ENCODE measurements at places on chromosomes 16 and 17.

DNA sequence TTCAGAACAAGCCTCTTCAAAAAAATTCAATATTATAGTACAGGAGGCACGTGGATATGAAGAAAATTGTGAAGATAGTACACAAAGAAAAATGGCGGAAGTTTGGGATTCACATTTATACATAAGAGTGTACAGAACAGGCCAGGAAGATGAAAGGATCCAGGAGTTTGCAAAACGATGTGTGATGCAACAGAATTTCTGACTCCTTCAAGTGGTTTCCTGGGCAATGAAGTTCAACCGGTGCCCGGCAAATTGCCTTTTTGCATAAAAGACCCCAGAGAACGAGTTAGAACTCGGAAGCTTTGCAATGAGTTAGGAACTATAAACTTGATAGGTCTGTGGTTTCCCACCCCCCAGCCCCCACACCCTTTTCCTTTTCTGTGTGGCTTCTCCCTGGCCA lies 189.1 kb downstream of the SALL1 start:
- DNase-seq = no peak

- DNase-seq = peak; percentile 54
Observed at GRCh38 chr16:72967941-72968340, 80.0 kb downstream of the ZFHX3 start.

DNA sequence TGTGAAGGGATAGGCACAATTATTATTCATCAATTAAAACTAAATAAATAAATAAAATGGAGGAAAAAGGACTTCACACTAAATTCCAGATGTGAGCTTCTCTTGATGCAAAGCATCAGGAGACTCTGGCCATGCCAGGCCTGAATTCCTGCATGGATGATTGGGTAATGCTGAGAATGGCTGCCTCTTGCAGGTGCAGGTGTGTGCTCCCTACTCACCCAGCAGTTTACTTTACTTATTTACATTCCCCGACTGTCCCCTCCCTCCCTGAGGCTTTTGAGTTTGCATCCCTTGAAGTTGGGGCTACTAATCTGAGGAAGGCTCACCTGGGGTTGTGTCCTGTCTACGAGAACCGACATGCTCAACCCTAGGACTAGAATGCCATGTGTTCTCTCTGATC lies 200.4 kb downstream of the SHISA9 start:
- no peak for DNase-seq

GRCh38 chr17:50148226-50149090 lies 2.0 kb downstream of the PPP1R9B start:
- peak; percentile 83 for DNase-seq

DNA sequence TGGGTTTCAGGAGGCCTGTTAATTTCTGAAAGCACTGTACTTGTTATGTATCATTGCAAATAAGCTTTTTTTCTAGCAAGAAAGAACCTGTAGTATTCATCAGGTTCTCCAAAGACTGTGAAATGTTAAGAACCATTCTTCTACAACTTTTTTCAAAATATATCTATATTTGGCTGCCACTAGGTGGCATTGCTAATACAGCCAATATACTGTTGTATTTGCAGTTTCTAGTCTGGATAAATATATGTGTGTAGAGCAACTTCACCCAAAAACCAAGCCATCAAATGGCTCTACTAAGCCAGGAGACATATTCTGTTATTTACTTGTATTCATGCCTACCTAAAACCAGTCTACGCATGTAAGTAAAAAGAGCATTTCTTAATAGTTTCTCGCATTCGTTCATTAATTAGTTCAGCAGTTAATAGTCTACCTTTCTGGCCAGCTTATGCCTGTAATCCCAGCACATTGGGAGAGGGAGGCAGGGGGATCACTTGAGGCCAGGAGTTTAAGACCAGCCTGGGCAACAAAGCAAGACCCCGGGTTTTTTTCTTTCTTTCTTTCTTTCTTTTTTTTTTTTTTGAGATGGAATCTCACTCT lies 39.5 kb downstream of the VMP1 start:
- no peak for DNase-seq

DNA sequence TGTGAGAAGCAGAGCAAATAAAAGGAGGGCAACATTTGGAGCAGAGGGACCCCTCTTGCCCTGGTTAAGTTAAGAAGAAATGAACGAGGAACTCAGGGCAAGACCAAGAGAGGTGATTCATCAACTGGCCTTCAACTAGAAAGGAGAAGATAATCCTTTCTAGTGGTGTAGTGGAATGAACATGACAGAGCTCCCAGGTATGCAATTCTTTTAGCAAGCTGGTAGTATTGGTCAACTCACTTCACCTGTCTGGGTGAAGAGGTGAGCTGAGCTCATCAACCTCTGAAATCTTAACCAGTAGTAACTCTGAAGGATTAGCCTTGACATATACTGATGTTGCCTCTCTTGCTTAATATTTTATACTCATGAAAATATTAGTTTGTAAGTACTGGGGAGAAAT lies 1024.7 kb upstream of the GOT2 start:
- no peak for DNase-seq

GRCh38 chr16:25493136-25493811 lies 198.5 kb upstream of the HS3ST4 start:
- DNase-seq = no peak

DNA sequence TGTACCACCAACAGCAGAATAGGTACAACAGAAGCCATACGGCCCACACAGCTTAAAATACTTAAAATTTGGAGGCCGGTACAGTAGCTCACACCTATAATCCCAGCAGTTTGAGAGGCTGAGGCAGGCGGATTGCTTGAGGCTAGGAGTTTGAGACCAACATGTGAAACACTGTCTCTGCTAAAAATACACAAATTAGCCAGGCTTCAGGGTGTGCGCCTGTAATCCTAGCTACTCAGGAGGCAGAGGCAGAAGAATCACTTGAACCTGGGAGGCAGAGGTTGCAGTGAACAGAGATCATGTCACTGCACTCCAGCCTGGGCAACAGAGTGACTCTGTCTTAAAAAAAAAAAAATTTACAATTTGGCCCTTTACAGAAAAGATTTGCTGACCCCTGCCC lies 17.0 kb downstream of the GFOD2 start:
- no peak for DNase-seq

- peak; percentile 42 for DNase-seq
Observed at GRCh38 chr17:7184091-7184488, 4.9 kb upstream of the ASGR1 start.

- no peak for DNase-seq
Observed at GRCh38 chr16:58034774-58035173, 9.2 kb downstream of the MMP15 start.

GRCh38 chr17:17579691-17580090 lies 11.8 kb downstream of the PEMT start:
- DNase-seq = no peak

- DNase-seq = peak; percentile 64
Observed at GRCh38 chr17:66730461-66730923, 104.4 kb upstream of the CACNG5 start.

DNA sequence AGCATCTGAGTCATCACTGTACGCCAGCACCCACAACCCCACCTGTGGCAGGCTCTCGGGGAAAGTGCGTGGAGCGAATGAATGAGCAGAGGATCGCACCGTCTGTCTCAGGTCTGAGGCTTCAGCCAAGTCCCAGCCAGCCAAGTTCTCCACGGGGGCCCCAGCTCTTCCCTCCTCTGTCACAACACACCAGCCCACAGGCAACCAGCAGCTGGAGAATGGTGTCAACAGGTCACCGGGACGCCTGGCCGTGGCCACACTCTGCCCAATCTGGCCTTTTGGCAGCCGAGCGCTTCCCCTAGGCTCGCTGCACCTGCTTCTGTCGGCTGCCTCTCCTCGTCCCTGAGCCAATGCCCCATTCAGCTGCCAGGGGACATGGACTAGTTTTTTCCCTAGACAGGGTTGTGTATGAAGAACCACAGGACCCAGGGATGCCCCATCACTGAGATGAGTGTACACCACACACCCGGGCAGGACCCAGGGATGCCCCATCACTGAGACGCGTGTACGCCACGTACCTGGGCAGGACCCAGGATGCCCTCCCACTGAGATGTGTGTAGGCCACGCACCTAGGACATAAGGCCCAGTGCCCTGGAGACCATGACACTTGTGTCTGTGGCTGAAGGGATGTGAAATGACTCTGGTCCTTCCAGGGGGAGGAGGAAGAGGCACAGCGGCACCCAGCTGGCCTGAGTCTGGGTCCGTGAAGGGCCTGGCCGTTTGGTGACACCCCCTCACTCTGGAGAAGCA lies 52.8 kb downstream of the ABR start:
- DNase-seq = no peak

DNA sequence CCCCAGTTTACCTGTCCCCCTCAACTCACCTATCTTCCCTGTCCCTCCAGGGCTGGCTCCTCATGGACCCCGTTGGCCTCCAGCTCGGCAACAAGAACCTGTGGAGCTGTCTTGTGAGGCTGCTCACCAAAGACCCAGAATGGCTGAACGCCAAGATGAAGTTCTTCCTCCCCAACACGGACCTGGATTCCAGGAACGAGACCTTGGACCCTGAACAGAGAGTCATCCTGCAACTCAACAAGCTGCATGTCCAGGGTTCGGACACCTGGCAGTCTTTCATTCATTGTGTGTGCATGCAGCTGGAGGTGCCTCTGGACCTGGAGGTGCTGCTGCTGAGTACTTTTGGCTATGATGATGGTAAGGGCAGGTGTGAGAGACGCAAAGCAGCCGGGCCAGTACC lies 31.3 kb downstream of the NLRC5 start:
- DNase-seq = no peak

DNA sequence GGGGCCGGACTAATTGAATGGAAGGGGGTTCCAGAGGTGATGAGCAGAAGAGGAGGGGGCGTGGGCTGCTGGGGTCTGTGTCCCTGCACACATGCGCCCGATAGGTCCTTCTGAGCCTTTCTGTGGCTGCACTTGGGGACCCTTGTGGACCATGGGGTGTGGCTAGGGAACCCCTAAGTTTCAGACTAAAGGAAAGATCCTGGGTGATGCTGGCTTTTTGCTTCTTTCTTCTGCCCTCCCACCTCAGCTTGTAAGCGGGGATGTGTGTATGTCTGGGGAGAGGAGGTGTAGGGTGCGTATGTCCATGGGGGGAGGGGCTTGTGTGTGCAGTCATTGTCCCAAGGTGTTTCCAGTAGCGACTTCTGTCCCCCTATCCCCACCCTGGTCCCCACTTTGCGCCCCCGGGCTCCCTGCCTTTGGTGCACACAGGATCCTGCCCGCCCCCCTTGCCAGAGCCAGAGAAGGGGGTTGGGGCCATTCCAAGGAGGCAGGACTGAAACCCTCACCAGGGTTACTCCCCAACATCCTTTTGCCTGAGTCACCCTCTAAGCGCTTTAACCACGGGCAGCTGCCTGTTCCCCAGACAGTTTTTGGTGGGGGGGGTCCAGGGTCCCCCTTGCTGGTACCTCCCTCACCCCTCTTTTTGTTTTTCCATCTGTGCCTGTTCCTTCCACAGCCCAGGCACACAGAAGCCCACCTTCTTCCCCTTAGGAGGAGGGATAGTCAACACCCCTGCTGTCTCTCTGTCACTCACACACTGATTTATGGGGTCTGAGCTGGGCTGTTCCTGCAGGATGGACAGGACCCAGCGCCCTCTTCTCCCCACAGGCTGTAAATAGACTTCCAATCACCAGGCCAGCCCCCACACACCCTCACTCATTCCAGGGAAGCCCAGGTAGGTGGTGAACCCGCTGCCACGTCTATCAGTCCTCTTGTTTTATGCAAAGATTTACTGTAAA lies 83.2 kb downstream of the ARHGAP23 start:
- DNase-seq = no peak

GRCh38 chr17:38883592-38884526 lies 14.0 kb downstream of the LASP1 start:
- DNase-seq = no peak

- no peak for DNase-seq
Observed at GRCh38 chr16:24701521-24701951, 27.9 kb upstream of the TNRC6A start.

GRCh38 chr16:82016263-82016662 lies 5.0 kb upstream of the SDR42E1 start:
- DNase-seq = peak; percentile 35

GRCh38 chr16:79508294-79508693 lies 92.2 kb downstream of the MAF start:
- DNase-seq = no peak

DNA sequence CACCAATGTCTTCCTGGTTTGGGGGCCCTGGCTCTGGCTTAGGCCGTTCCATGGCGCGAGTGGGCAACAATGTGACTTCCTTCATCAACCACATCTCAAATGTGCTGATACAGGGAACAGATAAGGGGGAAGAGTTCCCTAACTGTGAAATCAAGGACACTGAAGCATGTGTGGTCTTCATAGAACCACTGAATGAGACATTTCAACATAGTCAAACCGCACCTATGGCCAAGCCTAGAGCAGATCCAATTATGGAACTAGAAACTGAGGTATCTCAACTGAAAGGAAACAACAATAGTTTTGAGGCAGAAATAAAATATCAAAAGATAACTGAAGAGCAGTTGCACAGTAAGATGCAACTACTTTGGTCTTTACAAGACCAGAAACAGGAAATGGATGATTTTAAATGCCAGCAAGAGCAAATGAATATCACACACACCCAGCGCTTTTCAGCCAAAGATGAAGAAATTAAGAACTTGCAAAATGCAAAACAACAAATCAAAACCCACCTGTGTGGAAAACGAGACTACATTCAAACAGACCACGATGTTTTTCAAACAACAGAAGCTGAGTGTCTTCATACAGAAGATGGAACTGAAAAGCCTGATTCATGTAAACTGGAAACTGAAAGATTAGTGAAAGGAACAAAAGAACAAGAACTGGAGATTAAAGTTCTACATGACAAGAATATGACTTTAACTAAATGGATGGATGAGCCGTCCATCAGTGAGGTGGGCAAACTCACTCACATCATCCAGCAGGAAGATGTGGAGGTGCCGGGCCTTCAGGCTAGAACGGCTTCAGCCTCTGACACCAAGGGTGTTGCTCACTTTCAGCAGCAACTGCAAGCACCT lies 18.1 kb upstream of the LCMT1 start:
- no peak for DNase-seq

- DNase-seq = no peak
Observed at GRCh38 chr16:74901606-74902005, 83.3 kb downstream of the WDR59 start.

- DNase-seq = no peak
Observed at GRCh38 chr17:72470734-72471133, 349.9 kb downstream of the SOX9 start.

- no peak for DNase-seq
Observed at GRCh38 chr16:83561876-83562275, 245.9 kb upstream of the HSBP1 start.

DNA sequence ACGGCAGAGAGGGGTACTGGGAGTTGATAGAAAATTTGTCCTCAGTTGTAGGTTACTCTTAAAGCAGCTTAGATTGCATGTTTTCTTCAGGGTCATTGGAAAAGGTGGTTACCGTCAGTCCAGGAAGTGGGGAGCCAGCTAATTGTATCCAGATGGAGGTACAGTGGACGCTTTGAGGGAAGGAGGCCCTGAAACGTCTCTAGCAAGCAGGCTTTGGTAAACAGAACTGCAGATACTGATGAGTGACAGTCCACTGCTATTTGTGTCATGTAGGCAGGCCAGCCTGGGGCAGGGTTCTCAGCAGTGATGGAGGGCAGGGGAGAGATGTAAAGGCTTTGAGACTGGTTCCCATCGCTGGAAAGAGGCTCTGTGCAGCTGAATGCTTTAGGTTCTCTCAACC lies 30.2 kb upstream of the ST6GALNAC1 start:
- DNase-seq = no peak

Data from prostate gland (tissue), 2 donors.